ENCODE measurements at places on chromosomes 2 and 18.

DNA sequence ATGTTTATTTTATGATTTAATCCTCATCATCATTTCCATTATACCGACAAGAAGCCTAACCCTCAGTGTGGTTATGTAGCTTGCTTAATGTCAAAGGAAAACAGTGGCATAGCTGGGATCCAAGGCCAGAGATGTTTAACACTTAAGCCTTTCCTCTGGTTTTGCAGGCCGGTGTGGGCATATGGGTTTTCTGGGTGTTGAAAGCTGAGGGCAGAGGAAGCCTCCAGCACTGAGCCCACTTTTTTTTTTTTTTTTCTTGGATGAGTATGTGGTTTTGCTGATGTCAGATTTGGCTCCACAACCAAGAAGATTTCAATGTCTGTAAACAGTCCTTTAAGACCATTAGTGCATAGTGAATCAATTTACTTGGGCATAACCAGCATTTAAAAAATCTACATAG lies 41.3 kb downstream of the LHCGR start:
- no peak for DNase-seq

- DNase-seq, result no peak
Observed at GRCh38 chr18:55111271-55111670, 152.0 kb upstream of the CCDC68 start.

- no peak for DNase-seq
Observed at GRCh38 chr18:57630754-57631595, 9.3 kb upstream of the NARS1 start.

DNA sequence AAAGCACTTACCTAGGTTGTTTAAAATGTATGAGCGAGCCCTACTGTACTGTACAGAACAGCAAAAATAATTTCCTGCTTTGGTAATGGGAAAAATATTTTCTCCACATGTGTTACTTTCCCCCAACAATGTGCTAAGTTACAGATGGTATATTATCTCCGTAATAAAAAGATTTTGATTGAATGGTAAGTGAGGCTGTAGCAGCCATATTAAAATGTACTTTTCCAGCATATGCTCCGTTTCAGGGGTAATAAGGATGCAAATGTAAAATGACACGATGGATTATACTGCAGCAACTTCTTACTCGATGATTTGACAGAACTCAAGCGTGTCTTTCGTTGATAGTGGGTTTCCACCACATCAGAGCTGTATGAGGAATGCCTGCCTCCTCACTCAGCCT lies 50.5 kb downstream of the OSBPL6 start:
- DNase-seq, result no peak

- no peak for DNase-seq
Observed at GRCh38 chr2:149389506-149390167, 59.2 kb downstream of the LYPD6 start.

DNA sequence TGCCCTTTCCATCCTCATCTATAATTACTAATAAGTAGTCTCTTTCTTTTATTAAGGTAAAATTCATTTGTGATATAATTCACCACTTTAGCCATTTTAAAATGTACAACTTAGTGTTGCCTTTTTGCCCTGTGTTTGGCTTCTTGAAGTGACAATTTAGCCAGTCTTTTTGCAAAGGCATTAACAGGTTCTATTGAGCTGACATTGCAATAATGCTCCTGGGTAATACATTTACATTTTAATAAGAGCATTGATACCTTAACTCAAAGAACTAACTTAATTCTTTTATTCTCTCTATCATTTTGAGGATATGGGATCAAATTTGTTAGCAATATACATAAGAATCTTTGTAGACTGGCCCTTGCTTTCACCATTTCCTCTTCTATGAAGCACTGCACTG lies 242.3 kb downstream of the LRRTM1 start:
- DNase-seq, result no peak

GRCh38 chr2:24918326-24919036 lies 1.6 kb downstream of the ADCY3 start:
- no peak for DNase-seq

- DNase-seq, result no peak
Observed at GRCh38 chr2:31735716-31736115, 155.0 kb upstream of the SRD5A2 start.

DNA sequence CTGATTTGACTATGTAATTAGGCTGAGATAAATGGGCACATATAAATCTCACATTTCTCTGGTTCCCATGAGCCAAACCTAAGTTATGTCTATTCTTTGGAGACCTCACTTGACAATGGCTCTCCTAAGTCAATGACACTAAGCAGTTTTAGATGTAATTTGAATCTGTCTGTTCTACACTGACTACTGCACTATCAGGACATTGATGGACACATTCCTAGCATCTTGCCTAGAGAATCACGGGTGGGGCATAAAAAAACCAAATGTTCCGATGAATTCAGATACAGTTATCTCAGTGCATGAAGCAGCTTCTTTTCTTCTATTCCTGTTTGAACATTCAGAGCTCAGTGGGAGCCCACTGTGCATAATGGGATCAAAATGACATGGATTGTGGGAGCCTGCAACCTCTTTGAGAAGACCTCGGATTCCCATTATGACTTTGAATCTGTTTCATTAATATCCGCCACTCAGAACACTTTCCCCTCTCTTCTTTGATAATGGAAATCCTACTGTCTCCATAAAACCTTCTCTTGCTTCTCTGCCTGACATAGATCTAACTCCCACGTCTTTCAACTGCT lies 110.8 kb downstream of the FSHR start:
- no peak for DNase-seq

DNA sequence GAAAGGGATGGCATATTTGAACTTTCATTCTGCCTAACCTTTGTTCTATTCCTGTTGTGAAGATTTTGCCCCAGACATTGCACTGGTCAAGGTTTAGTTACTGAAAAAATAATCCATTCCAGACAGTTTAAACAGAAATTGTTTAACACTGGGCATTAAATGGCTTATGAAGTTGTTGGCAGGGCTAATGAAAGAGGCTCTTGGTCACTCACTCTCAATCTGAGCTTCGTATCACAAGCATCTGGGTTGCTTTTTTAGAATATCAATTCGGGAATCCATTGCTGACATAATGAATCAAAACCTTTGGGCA lies 8.0 kb upstream of the ACYP2 start:
- DNase-seq, result no peak

- no peak for DNase-seq
Observed at GRCh38 chr2:235268535-235268934, 225.3 kb upstream of the AGAP1 start.

- peak; percentile 37 for DNase-seq
Observed at GRCh38 chr2:10410001-10410822, 37.9 kb downstream of the ODC1 start.

GRCh38 chr18:59022167-59022945 lies 117.3 kb upstream of the SEC11C start:
- no peak for DNase-seq

DNA sequence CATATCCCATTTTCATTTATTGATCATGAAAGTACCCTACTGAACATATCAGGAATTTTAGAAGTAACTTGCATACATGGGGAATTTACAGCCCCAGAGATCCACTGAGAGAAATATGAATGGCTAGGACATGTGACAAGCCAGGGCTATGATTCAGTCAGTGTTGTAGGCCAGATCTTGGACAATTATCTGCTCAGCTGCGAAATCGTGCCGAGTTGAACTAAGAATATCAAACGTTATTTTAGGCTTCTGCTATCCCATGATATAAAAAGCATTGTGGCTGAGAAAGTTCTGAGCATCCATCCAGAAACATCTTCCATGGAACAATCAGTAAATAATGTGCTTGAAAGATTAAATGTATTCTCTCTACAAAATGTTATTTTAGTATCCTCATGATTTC lies 85.7 kb upstream of the UNC80 start:
- no peak for DNase-seq
